ENCODE measurements at places on chromosomes 5 and 9.

- DNase-seq = no peak
Observed at GRCh38 chr5:37899037-37899436, 59.2 kb upstream of the GDNF start.

GRCh38 chr9:120894321-120895148 lies 17.5 kb upstream of the PHF19 start:
- DNase-seq = no peak

- no peak for DNase-seq
Observed at GRCh38 chr5:126137891-126138280, 285.3 kb upstream of the GRAMD2B start.

GRCh38 chr5:121757753-121758152 lies 93.9 kb upstream of the FTMT start:
- no peak for DNase-seq

- DNase-seq = no peak
Observed at GRCh38 chr5:132013711-132014110, 2.3 kb upstream of the ACSL6 start.

- DNase-seq = no peak
Observed at GRCh38 chr9:126297661-126298060, 29.0 kb upstream of the MVB12B start.

DNA sequence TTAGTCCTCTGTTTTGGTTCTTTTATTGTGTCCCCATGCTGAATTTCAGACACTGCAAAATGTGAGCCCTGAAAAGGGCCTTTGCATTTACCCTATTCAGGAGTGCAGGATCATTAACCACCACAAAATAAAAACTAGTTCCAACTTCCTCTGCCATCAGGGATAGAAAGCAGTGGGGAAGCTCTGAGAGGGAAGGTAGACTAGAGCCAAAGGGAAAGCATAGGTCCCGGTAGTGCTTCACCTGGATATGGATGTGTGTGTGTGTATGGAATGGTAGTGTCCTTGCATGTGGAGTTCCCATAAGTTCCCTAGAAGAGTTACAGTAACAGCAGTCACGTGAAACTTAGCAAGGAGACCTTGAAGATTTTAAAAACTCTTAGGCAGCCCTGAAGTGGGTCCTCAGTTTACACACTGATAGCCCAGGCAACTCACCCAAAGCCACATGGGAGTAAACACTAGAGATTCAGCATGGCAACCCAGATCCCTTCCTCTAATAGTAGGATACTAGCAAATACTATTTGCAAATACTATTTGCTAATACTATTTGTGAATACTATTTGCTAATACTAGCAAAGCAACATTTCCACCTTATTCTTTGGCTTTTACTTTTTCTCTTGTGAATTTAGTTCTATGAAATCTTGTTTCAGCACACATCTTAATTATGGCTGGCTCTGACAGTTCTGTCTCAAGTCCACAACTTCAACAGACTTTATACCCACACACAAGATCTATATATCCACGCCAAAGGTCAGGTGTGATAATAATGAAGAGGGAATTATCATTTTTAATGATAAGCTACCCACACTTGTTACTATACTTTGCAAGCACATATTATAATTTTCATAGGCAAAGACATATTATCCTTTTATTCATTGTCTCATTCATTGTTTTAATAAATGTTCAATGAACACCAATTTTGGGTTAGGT lies 70.4 kb upstream of the IFNE start:
- no peak for DNase-seq

GRCh38 chr5:39191216-39191615 lies 28.1 kb downstream of the FYB1 start:
- DNase-seq = no peak

DNA sequence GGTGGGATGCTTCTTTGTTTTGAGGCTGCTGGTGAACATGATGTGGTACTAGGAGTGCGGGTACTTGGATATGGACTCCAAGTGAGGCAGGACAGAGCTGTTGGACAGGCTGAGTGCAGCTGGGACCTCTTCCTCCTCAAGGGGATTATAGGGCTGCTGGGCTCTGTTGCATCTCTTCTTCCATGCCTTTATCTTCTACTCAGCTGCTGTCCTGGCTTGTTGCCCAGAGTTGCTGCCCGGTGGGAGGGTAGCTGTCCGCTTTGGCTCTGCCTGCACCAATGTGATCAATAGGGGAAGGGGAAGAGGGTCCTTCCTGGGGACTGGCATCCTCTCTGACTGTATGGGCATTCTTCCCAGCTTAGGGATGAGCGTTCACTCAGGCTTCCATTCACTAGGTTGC lies 1217.9 kb upstream of the ACO1 start:
- DNase-seq = no peak

- no peak for DNase-seq
Observed at GRCh38 chr5:124528838-124529237, 217.6 kb downstream of the ZNF608 start.

GRCh38 chr5:155794795-155795194 lies 532.2 kb upstream of the SGCD start:
- peak; percentile 1 for DNase-seq

GRCh38 chr5:16737620-16738364 lies 121.0 kb upstream of the RETREG1 start:
- DNase-seq = no peak

DNA sequence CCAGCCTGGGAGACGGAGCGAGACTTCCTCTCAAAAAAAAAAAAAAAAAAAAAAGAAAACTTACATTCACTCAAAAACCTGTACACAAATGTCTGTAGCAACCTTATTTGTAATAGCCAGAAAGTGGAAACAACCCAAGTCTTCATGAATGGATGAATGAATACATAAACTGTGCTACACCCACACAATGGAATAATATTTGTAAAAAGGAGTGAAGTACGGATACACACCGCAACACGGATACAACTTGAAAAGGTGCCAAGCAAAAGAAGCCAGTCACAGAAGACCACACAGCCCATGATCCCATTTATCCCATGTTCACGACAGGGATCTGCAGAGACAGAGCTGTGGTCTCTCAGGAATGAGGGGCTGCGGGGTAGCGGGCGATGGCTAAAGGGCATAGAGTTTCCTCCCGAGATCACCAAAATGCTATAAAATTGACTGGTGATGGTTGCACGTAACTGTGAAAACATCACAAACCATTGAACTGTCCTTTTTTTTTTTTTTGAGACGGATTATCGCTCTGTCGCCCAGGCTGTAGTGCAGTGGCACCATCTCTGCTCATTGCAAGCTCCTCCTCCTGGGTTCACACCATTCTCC lies 76.2 kb upstream of the COL5A1 start:
- DNase-seq = no peak

DNA sequence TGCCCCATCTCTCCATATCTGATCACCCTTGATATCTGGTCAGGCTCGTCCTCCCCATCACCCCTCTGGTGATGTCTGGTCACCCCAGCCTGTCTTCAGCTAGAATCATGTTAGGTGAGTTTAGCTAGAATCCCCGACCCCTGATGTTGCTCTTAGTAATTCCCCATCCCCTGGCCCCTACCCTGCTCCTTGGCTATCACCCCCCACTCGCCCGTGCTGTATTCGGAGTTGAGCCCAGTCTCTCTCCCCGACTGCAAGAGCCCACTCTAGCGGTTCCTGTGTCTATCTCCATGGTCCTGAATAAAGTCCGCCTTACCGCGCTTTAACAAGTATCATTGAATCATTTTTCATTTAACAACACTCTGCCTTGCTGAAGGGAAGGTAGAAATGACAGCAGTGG lies 33.7 kb downstream of the ADAMTS2 start:
- no peak for DNase-seq

- no peak for DNase-seq
Observed at GRCh38 chr9:93471124-93471523, 17.7 kb upstream of the FAM120AOS start.

DNA sequence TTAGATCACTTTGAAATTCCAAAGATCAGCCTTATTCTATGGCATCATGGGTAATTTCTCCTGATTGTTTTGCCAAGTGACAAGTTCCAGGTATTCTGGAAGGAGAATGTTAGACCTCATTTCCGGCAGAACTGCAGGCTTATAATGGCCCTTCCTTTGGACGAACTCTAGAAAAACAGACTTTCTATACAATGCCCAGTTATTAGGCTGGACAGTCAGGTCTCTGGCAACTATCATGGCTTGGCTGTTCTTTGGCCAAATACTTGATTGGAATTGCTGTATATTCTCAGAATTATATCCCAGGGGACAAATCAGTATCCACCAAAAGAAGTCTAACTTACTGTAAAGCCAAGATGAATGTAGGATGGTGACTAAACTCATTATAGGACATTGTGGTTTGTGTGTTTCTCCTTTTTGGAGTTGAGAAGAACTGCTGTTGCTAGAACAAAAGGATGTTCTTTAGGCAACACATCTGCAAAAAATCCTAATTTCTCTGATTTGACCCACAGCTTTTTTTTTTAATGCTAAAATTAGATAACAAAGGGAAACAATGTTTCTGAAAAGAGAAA lies 69.0 kb downstream of the ADAMTSL1 start:
- DNase-seq = no peak

GRCh38 chr5:170100066-170100943 lies 5.4 kb upstream of the FOXI1 start:
- peak; percentile 38 for DNase-seq

- no peak for DNase-seq
Observed at GRCh38 chr5:40464511-40464910, 215.2 kb upstream of the PTGER4 start.

- no peak for DNase-seq
Observed at GRCh38 chr5:82815871-82816270, 261.3 kb downstream of the TMEM167A start.

GRCh38 chr9:22446950-22447617 lies 460 bp downstream of the DMRTA1 start:
- DNase-seq = peak; percentile 62
